Stimulated activated CD8-positive, alpha-beta memory T cell treated with anti-CD3 and anti-CD28 coated beads, Interleukin-4, amount 100 ng/mL, for 4 hours (primary cell): ENCODE measurements at places on chromosomes 7 and 10.
A peak's percentile ranks its signal among the peaks of the same experiment; 100 is the strongest.

GRCh38 chr10:76583711-76584161 lies 1053.9 kb downstream of the KCNMA1 start:
- DNase-seq: no peak

- DNase-seq: no peak
These were observed 10.5 kb upstream of the ENTPD1 start for GRCh38 chr10:95745501-95745900.

- no peak for DNase-seq
These were observed 93.7 kb downstream of the SEMA3A start for GRCh38 chr7:84100866-84101265.

GRCh38 chr10:124918191-124918830 lies 23.6 kb upstream of the ZRANB1 start:
- DNase-seq: no peak

GRCh38 chr7:139777948-139778841 lies at the start of gene HIPK2:
TSS of gene HIPK2 (minus strand) at chr7:139777998. CDS start at chr7:139777623, 375 bp downstream.
- no peak for DNase-seq

- DNase-seq: no peak
These were observed 83.3 kb upstream of the PDZD8 start for GRCh38 chr10:117458571-117458970.

DNA sequence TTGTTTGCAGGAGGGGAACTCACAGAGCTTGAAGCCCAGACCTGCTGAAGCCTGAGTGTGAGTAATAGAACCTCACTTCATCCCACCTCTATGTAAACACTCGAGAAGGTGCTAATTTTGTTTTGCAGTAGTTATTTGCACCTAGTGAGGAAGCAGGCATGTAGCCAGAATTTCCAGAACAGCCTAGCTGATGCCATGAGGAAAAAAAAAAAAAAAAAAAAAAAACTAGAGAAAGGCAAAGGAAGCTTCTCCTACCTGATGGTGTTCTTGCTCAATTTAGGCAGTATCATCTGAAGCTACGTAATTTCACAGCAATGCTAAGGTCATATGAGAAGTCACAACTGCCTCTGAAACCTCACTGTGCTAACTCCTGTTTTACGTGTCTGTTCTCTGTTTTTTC lies 13.6 kb upstream of the GPR37 start:
- no peak for DNase-seq

GRCh38 chr10:63862860-63863259 lies 341.7 kb downstream of the REEP3 start:
- DNase-seq: no peak

DNA sequence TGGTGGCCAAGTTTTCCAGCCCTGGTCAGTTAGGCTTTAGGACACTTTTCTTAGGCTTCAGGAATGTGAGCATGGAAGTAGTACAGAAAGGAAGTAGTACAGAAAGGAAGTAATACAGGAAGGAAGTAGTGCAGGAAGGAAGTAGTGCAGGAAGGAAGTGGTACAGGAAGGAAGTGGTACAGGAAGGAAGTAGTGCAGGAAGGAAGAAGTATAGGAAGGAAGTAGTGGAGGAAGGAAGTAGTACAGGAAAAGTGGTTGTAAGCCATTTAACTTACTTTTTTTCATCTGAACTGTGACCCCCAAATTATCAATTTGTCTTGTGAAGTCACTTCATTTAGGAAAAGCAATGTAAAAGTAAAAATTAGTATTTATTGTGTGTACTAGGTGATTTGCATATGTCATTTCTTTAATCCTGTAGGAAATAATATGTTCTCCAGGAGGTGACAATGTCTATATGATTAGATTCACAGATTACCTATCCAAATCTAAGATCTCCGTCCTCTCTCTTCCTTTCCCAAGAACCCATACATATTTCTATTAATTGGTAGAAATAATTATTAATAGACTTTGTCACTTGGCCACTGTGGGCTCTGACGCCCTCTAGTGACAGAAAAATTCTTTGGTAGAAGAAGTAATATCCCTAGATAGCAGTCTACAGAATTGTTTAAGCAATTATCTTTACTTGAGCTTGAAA lies 3.9 kb upstream of the FAS start:
- DNase-seq: no peak

- no peak for DNase-seq
These were observed 9.2 kb downstream of the REEP3 start for GRCh38 chr10:63530409-63530808.

GRCh38 chr10:18554479-18554878 lies 96.9 kb downstream of the NSUN6 start:
- no peak for DNase-seq

- no peak for DNase-seq
These were observed 73.7 kb downstream of the EVX1 start for GRCh38 chr7:27316311-27316710.

- DNase-seq: no peak
These were observed 78.8 kb downstream of the DNMBP start for GRCh38 chr10:99930731-99931550.

- no peak for DNase-seq
These were observed 207.2 kb upstream of the GPR26 start for GRCh38 chr10:123458933-123459332.

DNA sequence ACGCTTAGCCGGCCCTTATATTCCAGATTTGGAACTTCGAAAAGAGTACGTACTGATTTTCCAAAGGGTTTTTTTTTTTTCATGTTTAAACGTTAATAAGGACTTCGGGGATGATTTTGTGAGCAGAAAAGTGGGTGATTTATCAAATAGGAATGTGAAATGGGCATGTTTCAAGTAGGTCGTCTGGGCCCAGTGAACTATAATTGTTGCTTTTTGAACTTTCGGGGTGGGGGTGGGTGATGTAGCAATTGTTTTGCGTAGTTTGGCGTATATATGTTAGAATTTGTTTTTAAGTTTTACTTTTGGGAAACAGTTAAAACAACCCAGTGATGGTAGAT lies 299 bp upstream of the PBLD start:
- no peak for DNase-seq

- DNase-seq: no peak
These were observed 53.6 kb downstream of the ATXN7L1 start for GRCh38 chr7:105822806-105823205.

DNA sequence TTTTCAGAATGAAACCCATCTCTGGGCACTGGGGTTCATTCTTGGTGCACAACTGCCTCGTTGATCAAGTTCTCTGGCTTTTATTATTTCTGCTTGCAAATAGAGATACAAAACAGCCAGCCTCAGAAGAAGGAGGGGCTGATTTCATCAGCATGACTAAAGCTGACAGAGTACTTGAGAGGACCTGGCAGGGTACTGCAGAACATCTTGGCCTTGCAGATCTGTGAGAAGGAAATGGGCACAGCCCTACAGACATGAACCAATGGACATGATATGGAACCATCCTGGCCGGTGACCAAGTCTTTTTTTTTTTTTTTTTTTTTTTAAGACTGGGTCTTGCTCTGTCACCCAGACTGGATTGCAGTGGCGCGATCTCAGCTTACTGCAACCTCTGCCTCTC lies 240.6 kb downstream of the VTI1A start:
- DNase-seq: no peak

- DNase-seq: peak; percentile 18
These were observed 880 bp upstream of the ELN start for GRCh38 chr7:74026903-74027682.

- DNase-seq: no peak
These were observed 33.7 kb downstream of the MASTL start for GRCh38 chr10:27188897-27189296.

- DNase-seq: no peak
These were observed at the start of gene TMEM176B for GRCh38 chr7:150799741-150800580. TSS of gene TMEM176B (minus strand) at chr7:150800364. CDS start at chr7:150796569, 3,795 bp downstream.

GRCh38 chr7:135759532-135759931 lies 10.9 kb upstream of the FAM180A start:
- no peak for DNase-seq

DNA sequence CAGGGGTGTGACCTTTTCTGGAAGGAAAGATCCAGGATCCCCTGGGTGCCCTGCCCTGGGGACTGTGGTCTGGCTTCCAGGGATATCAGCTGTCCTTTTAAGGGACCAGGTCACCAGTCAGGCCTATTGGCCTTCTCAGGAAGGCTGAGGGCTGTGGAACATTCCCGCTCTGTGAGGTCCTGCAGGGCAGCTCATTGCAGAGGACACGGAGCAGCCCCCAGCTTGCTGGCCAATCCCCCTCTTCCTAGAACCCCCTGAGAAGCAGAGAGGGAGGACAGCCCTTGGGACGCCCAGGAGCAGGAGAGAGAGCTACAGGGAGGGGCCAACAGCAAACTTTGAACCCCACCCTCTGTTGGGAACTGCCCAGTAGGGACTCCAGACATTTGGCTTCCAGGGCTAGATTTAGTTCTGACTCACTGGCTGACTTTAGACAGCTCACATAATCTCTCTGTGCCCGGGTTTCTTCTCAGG lies 67.9 kb upstream of the COL13A1 start:
- DNase-seq: no peak

GRCh38 chr7:81327468-81328266 lies 408.8 kb upstream of the SEMA3C start:
- no peak for DNase-seq

GRCh38 chr10:59470570-59470969 lies 108.2 kb upstream of the FAM13C start:
- no peak for DNase-seq

GRCh38 chr10:127527891-127528290 lies 21.2 kb upstream of the NPS start:
- no peak for DNase-seq

GRCh38 chr10:62380016-62380415 lies 5.8 kb downstream of the ZNF365 start:
- no peak for DNase-seq

DNA sequence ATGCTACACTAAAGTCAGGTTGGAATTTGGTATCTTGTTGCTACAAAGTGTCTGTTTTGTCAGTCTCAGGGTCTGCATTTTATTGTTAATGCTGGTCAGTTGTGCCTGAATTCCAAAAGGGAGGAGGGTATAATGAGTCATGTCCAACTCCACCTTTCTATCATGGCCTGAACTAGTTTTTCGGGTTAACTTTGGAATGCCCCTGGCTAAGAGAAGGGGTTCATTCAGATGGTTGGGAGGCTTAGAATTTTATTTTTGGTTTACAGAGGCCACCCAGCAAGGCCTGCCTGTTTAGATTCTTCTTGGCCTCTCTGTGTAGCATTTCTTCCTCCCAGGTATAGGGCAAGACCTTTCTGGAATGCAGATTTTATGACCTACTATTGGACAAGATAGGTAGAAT lies 93.2 kb downstream of the SKIDA1 start:
- no peak for DNase-seq

DNA sequence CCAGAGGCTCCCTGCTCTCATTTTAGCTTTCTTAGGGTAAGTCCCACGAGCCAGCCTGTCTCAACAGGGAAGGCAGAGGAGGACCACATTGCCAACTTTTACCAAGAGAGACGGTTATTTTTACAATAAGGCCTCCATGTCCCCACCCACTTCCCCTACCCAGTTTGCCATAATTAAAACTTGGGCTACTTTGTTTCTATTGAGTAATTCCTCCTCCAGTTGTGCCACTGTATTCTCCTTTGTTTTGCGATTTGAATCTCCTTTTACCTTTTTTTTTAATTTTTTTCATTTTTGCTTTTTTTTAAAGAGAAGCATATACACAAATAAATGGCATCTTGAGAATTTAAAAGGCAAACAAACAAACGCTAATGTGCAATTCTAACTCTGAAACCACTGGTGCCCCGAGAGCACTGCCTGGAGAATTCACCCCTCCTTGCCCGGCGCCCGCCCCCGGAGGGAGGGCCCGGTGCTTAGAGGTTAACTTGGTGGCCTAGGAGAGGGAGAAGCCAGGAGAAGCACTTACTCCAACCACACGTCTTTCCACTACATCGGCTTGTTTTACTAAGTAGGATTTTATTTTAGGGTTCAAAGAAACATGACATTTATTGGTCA lies 282.3 kb downstream of the USP6NL start:
- no peak for DNase-seq

DNA sequence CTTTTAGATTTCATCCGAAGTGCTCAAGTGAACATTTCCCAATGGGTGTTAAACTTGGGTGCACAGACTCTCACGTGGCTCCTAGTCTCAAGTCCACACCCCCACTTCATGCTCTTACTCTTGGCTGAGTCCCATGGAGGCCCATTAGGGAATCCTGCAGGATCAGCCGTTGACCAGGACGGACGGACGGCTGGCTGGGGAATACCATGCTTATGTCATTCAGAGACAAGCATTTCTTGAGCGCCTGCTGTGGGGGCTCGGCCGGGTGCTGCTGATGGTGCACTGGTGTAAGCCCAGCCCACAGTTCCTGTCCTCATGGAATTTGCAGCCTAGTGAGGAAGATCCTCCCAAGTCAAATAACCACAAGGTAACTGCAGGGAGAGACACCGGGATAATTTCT lies 44.7 kb downstream of the PITRM1 start:
- DNase-seq: no peak

DNA sequence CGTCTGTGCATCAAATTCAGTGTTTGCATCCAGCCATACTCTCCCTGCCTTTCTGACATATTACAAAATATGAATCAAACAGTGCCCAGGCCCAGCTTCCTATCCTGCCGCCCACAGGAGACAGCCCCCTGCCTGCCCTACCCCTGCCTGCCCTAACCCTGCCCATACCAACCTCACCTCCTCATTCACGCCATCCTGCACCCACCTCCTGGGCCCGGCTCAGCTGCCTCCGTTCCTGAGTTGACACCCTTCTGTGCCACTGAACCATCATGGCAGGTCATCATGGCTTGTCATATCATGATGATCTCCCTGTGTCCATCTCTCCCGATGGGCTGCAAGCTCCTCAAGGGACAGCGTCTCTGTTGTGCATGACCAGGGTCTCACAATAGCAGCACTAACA lies 72.3 kb downstream of the TNS3 start:
- no peak for DNase-seq

DNA sequence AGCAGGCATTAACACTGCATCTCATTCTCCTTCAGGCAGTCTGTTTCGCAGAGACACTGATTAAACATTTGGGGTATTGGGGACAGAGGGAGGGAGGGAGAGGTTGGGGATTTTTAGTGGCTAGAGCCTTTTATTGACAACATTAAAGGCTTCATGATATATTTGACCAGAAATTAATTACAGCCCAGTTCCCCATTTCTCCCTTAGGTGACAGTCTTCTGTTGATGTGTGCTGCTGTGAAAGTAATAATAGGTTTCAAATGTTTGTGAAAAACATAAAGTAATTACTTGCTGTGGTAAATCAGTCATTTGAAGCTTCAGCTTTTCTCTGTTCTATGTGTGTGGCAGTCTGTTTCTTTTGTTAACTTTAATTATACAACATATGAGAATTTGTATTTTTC lies 105.3 kb upstream of the LRGUK start:
- no peak for DNase-seq

- no peak for DNase-seq
These were observed 100.6 kb upstream of the CREB5 start for GRCh38 chr7:28311670-28312069.
